ENCODE measurements at places on chromosomes 1 and 21.

GRCh38 chr1:225919906-225920305 is 4.1 kb downstream of the PYCR2 start:
- peak; percentile 80 for DNase-seq

DNA sequence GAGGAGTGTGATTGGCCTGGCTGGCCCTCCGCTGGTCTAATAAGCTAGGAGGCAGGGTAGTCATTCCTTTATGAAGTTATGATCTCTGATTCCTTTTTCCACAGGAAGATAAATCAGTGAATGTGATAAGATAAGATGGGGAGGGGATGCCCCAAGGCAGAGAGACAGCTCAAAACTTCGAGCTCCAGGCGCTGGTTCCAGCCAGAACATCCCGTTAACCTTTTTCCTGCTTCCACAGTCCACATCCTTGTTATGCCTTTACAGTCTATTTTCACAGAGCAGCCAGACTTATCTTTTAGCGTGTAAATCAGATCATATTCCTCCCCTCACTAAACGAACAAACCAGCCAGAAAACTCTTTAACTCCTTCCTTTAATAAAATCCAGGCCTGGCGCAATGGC is 38.5 kb upstream of the BMP8B start:
- no peak for DNase-seq

- no peak for DNase-seq
Measured at GRCh38 chr21:36100971-36101641, 31.3 kb downstream of the CBR1 start.

- peak; percentile 82 for DNase-seq
Measured at GRCh38 chr1:18948913-18949685, 7.4 kb downstream of the IFFO2 start.

- peak; percentile 26 for DNase-seq
Measured at GRCh38 chr1:67892476-67893125, 59.3 kb upstream of the GNG12 start.

DNA sequence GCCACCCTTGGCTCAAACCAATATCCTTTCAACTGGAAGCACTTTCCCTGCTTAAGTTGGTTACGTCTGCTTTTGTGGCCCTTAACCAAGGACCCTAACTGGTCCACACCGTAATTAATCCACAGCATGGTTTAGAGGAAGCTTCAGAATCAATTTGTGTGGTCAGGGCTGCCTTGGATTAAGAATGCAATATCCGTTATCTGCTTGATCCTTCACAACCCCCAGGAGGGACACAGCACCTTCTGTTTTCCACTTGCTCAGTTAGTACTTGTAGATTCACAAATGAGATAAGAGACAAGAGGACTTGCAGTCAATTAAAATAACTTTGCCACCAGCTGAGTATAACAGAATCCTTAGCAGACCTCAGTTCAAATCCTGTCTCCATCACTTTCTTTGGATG is 56.9 kb upstream of the LRP8 start:
- DNase-seq: no peak

DNA sequence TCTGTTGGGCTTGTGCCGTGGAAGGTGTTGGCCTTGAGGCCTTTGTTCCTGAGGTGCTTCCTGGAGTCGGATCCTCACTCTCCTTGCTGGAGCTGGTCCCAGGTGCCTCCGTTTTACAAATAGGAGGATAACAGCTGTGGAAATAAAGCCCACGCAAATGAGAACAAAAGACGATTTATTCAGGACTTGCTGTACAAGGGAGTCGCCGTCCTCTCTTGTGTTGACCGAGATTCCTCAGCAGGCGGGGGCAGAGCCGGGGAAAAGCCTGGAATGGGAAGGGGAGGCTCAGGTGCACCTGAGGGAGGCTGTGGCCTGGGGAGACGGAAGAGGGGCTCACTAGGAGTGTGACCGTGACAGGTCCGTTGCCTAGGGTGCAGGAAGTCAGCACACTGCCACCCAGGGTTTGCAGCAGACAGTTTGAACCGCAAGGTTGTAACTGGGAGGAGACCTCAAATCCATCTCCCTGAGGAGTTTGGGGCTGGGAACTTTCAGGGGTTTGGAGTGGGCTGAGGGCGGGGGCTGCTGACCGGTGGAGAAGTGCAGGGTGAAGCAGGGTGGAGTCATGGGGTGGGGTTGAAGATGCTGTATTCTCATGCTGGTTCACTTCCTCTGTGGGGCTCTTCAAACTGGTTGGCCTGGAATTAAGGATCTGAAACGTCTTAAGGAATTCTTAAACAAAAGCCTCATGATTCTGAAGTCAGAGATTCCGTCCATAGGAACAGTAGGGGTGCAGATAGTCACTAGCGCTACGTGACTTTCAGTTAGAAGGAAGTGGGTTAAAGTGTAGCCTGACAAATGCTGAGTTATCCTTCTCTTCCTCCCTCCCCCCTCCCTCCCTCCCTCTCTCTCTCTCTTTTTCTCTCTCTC is 2.6 kb upstream of the CSTB start:
- peak; percentile 58 for DNase-seq

GRCh38 chr1:9561429-9561828 is 22.2 kb downstream of the SLC25A33 start:
- peak; percentile 71 for DNase-seq

- DNase-seq: peak; percentile 76
Measured at GRCh38 chr21:15631342-15631741, 98.4 kb upstream of the USP25 start.

DNA sequence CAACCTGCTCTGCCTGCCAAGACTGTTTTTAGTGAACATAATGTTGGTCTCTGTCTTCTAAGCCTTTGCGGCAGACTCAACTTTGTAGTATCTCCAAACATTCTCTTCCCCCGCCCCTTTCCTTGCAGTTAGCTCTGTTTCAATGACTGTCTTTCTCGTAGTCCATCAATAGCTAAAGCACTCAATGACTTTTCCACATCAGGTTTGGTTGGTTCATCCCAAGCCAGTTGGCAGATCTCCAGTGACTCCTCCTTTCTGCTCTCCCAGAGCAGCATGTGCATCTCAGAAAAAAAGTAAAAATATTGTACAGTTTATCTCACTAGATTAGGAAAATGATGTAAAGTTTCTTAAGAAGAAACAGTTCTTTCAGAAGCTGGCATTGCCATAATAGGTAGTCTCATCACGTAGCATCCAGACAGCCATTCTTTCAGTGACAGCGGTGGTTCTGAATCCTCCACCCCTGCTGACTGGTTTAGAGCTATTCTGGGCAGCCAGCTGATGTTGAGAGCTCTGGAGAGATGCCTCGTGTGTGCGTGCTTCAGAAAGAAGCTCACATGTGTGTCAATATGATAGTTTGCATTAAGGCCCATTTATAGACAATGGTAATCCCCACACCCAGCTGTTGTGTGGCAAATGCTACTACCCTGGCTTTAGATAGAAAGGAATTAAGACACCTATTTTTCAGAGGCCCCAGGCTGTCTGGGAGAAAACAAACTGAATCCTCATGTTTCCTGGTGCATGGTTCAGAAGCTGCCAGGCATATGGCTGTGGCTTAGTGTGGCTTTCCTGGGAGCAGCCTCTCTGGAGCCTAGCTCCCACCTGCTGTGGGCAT is 53.2 kb downstream of the CNN3 start:
- DNase-seq: peak; percentile 71

GRCh38 chr21:44751799-44752636 is 40.6 kb upstream of the TSPEAR start:
- no peak for DNase-seq

GRCh38 chr1:168939947-168940223 is 166.6 kb upstream of the ATP1B1 start:
- DNase-seq: no peak

DNA sequence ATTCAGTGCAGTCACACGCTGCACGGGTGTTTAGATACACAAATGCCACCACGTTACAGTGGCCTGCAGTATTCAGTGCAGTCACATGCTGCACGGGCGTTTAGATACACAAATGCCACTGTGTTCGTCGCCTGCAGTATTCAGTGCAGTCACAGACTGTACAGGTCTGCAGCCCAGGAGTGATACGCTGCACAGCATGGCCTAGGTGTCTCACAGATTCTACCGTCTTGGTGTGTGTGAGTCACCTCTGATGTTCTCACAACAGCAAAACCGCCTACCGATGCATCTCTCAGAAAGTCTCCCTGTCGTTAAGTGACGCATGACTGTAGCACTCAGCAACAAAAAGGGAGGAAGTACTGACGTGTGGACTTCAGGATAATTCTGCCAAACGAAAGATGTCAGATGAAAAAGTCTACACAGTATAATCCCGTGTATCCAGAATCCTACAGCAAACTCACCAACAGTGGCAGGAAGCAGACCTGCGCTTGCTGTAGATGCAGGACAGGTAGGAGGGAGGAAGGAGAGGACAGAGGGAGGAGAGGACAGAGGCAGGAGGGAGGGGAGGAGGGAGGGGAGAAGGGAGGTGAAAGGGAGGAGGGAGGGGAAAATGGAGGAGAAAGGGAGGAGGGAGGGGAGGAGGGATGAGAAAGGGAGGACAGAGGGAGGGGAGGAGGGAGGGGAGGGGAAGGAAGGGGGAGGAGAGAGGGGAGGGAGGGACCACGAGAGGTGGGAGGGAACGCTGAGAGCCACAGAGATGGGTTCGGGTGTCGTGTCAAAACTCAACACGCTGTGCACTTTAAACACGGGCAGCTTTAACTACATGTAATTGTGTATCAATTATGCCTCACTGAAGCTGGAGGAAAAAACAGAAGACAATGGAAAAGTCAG is 36.3 kb upstream of the PCBP3 start:
- no peak for DNase-seq

DNA sequence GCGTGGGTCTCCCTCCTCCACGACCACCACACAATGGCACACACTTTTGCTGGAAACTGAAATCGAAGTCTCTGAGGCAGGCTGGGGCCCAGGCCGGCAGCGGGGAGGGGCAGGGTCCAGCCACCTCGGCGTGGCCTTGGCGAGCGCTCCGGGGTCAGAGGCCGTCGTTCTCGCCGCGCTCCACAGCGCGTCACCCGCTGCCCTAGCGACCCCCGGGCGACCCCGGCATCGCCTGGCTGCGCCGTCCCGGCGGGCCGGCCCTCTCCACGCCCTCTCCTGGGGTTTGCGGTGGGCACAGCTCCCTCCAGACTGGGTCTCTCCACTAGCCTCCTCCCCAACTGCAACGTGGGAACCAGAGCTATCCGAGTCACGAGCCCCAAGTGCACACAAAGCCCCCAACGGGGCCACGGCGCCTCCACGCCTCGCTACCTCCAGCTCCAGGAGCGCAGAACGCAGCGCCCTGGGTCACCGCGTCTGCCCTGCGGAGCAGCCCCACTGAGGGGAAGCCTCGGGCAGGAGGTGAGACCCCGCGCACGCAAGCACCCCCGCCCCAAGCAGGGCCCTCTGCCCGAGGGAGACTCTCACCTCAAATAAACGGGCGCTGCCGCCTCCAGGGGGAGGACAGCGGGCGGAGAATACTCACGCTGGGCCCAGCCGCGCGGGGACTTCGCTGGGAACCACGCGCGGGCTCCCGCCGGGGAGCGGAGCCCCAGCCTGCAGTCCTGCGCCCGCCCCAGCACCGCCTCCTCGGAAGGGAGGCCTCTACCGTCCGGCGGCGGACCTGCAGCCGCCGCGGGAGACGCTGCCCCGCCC is 134.0 kb upstream of the BARHL2 start:
- peak; percentile 77 for DNase-seq

DNA sequence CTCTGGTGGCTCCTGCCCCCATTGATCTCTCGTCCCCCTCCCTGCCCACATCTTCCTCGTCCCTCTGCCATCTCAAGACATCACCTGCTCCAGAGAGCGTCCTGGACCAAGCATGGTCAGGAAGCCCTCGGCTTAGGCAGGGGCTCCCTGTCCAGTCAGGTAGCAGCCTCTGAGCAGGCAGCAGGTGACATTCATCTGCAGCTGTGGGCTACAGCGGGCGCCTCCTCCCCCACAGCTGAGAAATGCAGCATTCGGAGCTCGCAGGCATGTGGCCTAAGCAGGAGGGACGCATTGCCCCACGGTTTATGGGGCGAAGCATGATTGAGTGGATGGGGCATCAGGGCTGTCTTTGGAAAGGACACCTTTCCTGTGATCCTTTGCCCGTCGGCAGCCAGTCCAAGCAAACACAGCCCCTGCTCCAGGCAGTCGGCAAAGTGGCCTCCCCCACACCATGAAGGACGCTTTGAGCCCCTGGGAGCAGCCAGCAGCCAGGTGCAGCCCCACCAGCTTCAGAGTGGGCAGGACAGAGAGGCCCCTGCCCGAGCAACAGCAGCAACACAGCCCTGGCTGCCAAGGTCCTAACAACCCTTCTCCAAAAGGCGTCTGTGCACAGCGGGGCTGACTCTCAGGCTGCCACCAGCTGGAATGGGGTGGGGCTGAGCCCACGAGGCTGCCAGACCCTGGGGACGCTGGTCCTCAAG is 234.1 kb upstream of the VAMP3 start:
- no peak for DNase-seq

DNA sequence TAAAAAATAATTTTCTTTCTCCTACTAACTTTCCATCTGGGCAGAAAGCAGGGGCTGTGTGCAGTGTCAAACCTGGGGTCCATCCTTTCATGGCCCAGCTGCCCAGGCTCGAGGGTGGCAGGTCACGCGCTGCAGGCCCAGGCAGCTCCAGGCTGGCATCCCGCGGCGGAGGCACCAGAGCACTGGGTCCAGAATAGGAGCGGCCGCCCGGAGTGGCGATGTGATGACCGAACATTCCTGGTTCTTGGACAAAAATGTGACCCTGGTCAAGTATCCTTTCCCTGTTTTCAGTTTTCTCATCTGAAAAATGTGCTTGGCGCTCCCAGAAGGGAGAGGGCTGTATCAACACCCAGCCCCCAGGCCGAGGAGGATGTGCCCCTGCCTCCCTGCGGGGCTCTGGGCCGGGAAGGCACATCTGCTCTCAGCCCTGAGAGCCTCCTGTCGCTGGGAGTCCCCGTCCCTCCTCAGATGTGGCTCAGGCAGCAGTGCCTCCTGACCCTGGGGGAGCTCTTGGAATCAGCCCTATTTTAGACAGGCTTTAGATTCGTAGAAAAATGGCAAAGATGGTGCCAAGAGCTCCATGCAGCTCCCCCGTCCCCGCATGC is 29.3 kb downstream of the SLX9 start:
- DNase-seq: no peak

GRCh38 chr1:47439017-47439818 is 1.4 kb downstream of the FOXD2 start:
- no peak for DNase-seq

GRCh38 chr1:36924282-36924811 is 110.0 kb downstream of the GRIK3 start:
- peak; percentile 51 for DNase-seq

- no peak for DNase-seq
Measured at GRCh38 chr1:43914576-43915525, 18.8 kb upstream of the ARTN start.

Data from fibroblast of skin of scalp (primary cell).